ENCODE measurements at places on chromosomes 7 and 10.

- no peak for DNase-seq
These were observed 335.6 kb upstream of the GLI3 start for GRCh38 chr7:42572561-42572960.

GRCh38 chr7:24920451-24921361 lies 59.3 kb downstream of the OSBPL3 start:
- no peak for DNase-seq

- no peak for DNase-seq
These were observed 71.8 kb upstream of the SYPL1 start for GRCh38 chr7:106183952-106184351.

DNA sequence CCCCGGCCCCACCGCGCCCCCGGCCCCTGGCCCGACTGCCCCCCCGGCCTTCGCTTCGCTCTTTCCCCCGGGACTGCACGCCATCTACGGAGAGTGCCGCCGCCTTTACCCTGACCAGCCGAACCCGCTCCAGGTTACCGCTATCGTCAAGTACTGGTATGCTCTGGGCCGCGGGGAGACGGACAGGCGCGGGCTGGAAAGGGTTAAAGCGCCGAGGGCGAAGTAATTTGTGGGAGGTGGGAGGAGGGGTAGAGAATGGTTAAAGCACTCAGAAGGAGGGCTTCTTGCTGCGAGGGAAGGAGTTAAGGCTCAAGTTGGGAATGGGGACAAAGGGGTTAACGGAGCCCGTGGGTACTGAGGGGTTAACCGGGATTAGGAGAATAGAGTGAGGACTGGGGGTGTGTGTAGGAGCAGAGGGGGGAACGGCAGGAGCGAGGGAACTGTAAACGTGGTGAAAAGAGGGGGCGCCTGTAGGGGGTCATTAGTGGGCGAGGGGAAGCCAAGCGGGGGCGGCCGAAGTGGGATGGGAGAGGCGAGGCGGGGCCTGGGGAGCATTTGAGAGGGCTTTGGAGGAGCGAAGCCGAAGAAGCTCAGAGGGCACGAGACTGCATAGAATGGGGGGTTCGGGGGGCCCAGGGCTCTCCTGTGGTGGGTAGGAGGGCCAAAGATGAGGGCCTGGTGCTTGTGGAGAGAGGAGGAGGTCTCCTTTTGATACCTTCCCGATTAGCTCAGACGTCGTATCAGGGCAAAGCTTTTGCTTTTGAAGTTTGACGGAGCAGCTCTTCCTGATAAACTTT lies 605 bp downstream of the SUFU start:
- DNase-seq: no peak

- no peak for DNase-seq
These were observed 108.7 kb upstream of the PPP2R2D start for GRCh38 chr10:131792011-131792651.

DNA sequence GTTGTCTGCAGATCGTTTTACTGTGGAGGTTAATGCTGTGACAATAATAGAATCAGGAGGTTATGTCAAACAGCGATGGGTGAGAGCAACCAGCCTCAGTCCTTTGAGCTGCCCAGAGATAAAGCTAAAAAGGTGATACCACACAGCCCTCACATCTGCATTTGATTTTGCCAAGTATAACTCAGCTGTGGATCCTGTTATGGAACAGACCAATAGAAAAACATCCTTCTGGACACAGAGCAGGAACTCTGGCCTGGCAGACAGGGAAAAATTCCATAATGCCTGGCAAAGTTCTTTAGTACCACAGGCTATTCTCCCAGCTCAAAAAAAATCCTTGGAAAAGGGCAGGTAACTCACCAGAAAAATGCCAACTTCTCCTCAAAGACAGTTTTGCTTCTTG lies 87.1 kb upstream of the PDLIM1 start:
- no peak for DNase-seq

GRCh38 chr7:30842542-30843451 lies 68.9 kb upstream of the AQP1 start:
- no peak for DNase-seq

DNA sequence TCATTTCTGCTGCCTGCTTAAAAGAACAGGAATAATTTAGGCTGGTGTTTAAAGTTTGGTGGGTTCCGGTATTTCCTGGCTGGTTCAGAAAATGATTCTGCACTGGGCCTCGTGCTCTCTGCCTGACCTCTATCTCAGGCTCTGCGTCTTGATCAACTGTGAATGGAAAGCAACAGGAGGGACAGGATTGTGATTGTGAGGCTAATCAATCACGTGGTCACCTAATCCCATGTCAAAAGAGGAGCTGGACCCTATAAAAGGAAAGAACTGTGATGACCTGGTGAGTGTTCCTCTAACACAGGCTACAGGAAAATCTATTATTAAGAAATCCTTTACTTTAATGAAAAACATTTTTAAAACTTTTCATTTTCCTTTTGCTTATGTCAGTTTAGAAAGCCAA lies at the start of gene DHX32:
TSS of gene DHX32 (minus strand) at position 101 of the 400 bp plus-strand sequence. CDS start 468 bp downstream, outside the sequence.
- DNase-seq: no peak

DNA sequence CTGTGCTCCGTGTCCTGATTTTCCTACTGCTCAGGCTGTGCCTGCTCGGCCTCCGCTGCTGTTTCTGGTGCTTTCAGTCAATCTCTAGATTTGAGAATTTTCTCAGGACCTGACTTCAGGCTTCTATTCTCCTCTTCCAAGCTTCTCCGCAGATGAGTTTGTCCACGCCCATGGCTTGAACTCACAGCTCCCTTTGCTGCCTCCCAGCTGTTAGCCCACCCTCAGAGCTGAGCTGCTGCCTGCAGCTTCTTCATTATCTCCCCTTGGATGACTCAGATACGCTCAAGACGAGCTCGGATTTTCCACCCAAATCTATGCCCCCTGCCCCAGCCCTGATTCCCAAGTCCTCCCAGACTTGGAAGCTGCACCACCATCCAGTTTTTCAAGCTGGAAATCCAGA lies 104.7 kb downstream of the FGFR2 start:
- no peak for DNase-seq

DNA sequence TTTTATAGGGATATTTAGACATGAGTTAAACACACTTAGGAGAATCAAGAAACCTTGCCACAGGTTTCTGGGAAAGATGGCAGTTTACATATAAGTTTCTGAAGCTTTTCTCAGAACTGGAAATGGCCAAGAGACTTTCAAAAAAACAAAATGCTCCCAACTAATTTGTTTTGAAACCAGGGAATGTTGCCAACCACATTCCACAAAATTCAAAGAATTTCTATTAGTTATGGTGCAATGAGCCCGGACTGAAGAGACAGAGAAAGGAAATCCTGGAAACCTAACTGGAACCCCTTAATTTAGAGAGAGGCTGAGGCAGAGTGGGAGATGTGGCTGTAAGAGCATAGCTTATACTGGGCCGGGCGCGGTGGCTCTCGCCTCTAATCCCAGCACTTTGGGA lies 128.5 kb downstream of the PTEN start:
- DNase-seq: no peak

DNA sequence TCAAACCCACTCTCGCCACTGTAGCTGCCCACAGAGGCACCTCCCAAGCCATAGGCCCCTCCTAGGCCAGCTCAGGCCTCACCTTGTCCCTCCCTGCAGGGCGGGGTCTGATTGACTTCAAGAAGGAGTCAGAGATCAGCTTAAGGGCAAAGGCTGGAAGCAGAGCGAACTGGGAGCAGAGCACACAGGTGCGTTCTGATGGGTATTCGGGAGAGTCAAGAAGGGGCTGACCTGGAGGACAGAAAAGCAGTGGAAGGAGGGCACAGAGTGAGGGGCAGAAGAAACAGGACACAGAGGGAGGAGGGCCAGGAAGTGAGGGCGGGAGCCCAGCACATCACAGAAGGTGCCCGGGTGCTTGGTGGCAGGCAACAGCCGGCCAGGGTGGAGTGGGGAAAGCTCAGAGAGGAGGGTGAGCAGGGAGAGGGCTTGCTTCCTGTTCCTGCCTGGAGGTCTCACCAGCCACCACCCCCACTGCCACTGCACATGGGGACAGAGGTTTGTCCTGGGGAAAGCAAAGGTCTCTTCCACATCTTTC lies at the start of gene AOC1:
TSS of gene AOC1 (plus strand) at position 147 of the 535 bp plus-strand sequence. CDS start 3,954 bp downstream, outside the sequence.
- DNase-seq: no peak

- DNase-seq: no peak
These were observed 11.2 kb upstream of the ARPC1B start for GRCh38 chr7:99363286-99363685.

DNA sequence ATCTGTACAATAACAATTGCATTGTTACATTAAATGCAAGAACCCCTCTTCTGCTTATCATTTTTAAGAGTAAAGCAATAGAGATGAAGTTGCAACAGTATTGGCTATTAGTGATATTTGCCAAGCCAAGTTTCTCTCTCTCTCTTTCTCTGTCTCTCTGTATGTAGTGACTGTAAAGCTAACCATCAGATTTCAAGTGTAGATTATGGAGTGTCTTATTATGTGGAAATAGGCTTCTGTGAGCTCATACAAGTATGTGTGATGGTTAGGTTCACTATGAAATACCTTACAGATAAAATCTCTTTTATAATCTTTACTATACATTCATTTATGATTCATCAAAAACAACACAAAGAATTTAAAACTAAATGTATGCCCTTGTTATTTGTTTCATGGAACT lies 28.6 kb upstream of the NRP1 start:
- DNase-seq: no peak

DNA sequence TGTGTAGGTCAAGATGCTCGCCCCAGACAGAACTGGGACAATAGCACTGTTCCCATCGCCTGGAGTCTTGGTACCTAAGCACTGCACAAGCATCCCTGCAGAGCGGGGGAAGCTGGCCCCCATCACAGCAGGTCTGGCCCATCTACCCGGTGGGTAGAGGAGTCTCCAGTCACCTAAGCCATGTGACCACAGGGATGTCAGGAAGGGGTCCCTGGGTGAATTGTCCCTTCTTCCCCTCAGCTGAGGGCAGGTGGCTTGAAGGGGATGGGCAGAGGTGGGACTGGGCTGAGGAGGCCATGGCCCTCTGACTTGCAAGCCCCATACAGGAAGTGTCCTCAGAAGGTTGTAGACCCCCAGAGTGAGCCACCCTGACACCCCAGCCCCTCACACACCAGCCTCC lies 39.7 kb downstream of the FRMPD2 start:
- no peak for DNase-seq

DNA sequence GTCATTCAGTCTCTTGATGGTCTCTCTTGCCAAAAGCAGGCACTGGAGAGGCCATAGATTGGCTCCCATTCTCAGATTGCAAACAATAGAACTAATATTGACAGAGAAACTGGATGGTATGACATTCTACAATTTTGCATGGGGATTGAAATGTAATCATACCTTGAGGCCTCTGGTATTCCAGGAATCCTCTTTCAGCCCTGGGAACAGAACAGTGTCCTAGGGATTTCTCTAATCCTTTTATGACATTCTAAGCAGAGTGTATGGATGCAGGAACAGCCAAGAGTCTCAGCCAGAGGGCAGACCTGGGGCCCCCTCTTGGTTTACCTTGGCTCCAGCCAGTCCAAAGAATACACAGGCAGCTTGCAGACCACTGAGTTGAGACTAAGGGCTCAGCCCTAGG lies 206.4 kb downstream of the KCNMA1 start:
- DNase-seq: no peak

GRCh38 chr7:116828281-116828680 lies 34.1 kb upstream of the CAPZA2 start:
- DNase-seq: no peak

GRCh38 chr7:2800931-2801688 lies 43.0 kb downstream of the GNA12 start:
- DNase-seq: no peak

DNA sequence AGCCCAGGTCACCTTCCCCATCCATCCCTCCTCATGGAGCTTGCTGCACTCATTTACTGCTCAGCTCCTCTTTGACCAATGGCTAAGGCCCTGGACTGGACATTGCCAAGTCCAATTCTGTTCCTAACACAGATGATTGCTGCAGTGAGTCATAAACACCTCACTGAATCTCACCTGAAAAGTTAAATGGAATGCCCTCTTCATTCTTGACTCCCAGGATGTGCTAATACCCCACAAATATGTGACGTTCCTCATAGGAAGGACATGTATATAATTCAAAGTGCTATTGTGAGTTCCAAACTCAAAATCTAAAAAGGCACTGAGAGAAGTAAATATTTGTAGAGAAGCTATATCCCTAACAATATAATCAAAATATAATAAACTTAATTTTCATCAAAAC lies 73.5 kb upstream of the DLX6 start:
- DNase-seq: no peak

DNA sequence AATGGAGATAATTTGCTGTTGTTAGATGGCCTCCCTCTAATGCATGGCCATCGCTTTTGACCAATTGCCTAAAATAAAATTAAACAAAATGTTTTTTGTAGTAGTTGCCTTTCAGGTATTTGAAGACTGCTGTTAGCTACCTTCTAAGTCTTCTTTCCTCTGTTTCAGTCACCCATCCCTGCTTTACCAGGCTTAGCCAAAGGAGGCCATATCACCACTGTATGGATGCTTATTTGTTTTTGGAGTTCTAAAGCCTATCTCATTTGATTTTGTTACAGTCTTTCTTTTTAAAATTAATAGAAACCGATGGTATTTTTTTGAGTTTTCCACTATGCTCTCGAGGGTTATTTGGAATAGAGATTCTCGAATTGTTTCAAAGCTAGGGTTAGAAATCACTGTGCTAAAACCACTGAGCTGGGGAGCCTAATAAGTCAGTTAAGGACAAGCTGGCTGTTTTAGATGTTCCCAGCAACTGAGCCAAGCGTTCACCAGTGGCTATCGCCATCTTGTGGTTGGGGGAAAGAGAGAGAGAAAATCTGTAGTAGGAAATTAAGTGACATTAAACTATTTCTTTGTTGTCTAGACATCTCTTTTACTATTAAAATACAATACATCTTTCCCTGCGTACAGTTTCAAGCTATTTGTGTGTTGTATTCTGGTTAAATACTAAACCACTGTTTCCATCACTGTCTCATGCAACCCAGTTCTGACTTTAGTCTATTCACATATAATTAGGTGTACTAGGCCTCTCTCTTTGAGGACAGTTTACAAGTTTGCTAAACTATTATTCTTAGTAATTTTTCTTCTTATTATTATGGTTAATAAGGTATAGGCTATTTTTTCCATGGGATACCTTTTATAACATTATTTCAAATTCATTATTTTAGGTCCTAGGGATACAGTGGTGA lies 52.2 kb downstream of the GPR158 start:
- DNase-seq: no peak

- no peak for DNase-seq
These were observed 106.4 kb downstream of the COL13A1 start for GRCh38 chr10:69908124-69908523.

DNA sequence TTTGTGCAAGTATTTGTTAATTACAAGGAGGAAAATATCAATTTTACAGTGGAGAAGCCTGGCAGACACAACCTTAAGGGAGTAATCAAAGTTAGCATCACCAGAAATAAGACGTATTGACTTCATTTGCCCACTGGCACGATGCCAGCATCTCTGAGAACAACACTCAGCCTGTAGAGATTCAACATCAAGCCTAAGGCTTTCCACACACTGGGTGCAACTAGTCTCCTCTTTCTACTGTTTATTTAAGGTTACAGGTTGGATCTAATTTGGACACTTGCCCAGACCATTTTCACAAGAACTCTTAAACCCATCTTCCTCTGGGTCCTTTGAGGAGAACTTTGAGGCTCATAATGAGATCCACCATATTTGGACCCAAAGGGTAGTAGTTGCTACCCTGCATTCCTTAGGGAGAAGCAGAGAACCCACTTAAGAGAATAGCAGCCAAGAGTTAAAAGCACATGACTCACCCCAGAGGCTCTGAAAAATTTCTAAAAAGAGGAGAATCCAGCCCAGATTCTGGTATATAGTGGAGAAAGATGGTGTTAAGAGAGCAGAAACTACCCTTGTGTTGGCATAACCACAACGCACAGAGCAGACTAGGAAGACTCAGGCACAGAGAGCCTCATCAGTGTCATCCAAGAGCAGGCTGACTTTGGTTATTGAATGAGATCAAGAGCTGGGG lies 97.3 kb downstream of the CCDC71L start:
- DNase-seq: no peak

- no peak for DNase-seq
These were observed 135.3 kb downstream of the ICA1 start for GRCh38 chr7:8126601-8127167.

Data from CD4-positive, alpha-beta T cell treated with Interleukin-15 for 1 hour (primary cell).